Urinary bladder (tissue), 4 donors: ENCODE measurements at places on chromosomes 12 and 14.
A peak's percentile ranks its signal among the peaks of the same experiment; 100 is the strongest.

GRCh38 chr14:50762001-50762930 lies 68.7 kb downstream of the NIN start:
- no peak for DNase-seq

DNA sequence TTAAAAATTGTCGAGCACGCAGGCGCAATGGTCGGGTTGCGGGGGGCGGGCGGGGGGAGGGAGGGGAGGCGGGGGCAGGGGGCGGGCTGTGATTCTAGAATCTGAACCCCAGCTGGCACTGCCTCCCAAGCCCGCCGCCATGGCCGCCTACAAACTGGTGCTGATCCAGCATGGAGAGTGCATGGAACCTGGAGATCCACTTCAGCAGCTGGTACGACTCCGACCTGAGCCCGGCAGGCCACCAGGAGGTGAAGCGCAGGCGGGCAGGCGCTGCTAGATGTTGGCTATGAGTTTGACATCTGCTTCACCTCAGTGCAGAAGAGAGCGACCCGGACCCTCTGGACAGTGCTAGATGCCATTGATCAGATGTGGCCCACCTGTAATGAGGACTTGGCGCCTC lies 118.4 kb downstream of the NTN4 start:
- no peak for DNase-seq

- no peak for DNase-seq
Measured at GRCh38 chr14:97477353-97477752, 680.2 kb downstream of the VRK1 start.

DNA sequence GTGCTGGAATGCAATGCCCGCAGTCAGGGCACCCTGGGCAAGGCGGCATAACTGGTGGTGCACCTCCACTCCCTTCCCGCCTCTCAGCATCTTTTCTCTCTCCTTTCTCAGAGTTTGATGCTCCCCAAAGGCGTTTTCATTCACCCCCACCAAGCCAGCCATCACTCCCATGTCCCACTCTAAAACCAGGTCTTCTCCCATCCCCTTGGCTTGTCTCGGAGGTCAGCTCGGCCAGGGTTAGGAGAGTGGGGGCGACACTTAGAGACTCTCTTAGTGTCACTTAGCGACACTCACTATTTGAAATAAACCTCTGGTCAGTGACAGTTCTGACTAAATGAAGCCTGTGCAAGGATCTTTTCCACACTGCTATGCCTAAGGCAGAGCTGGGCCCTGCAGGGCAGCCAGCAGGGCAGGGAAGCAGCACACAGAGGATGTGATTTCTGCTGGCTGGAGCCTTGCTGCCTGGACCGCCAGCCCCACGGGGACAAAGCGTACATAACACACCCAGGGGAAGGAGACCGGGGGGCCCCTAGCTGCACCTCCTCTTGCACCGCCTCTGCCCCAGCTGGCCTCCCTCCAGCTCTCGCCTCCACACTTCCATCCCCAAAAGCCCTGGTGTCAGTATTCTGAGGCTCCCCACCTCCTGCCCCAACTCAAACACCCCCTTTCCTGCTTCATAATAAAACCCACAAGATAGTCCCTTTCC lies 64.5 kb downstream of the VWF start:
- no peak for DNase-seq

DNA sequence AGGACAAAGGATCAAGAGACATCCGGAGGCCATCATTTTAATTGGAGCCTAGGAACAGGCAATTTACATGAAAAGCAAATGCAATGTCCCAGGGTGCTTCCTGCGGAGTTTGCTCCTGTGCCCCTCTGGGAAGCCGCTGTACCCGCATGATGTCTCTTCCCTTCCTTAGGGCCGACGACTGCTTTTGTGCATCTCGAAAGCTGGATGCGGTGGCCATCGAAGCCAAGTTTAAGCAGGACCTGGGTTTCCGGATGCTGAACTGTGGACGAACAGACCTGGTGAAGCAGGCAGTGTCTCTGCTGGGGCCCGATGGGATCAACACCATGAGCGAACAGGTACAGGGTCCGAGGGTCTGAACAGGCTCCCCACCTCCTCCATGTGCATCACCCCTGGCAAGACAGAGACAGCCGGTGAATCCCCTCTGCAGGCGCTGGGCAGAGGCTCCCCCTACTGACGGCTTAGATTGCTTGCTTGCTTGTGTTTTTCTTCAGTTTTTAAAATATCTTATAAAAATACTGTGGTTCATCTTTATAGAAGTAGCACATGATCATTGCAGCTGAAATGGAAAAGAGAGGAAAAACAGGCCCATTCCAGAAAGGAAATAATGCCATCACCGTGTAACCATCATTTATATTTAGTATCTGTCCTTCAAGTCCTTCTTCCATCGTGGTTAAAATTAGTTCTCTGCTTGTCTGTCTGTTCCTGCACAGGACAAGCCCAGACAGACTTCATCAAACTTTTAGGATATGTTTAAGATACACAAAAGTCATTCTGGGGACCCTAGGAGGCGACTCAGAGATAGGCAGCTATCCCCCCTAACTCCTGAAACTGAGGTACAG lies 75.4 kb upstream of the PWP1 start:
- DNase-seq = no peak

GRCh38 chr14:33271891-33272290 lies 333.2 kb downstream of the NPAS3 start:
- no peak for DNase-seq

GRCh38 chr14:106843386-106843785 lies 1317.0 kb downstream of the TMEM121 start:
- DNase-seq = no peak

- DNase-seq = no peak
Measured at GRCh38 chr12:68882251-68882964, 50.6 kb downstream of the CPM start.

- DNase-seq = no peak
Measured at GRCh38 chr14:91350813-91351511, 66.7 kb downstream of the CCDC88C start.

DNA sequence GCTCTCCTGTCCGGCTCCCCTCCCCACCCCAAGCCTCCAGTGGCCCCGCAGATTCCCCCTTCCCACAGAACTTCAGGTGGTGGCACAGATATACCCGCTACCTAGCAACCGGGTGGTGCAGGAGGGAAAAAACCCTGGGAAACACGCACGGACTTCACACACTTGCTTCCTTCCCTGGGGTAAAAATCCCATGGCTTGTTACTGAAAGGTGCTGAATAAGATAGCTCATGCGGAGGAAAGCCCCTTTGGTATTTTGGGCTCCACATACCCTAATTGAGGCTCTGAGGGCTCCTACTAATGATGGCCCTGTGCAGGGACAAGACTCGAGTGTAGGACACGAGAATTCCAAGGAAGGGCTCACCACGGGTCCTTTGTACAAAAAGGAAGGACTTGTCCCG lies 869 bp upstream of the RIMBP2 start:
- no peak for DNase-seq

DNA sequence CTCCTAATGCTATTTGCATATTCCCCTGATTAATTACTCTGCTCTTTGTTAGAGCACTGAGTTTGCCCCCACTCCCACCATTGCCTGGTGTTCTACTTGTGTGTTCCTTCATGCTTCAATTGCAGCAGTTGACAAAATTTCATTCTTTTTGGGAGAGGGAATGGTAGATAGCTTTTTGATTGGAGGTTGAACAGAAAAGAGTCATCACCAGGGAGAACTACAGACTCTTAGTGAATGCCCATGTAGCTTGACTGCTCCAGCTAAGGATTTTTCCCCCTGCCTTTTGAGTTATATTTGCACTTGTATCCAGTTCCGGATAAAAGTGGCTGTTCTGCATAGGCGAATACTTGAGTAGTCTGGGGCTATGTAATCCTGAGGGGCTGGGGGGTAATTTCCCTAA lies 183.9 kb downstream of the ETNK1 start:
- no peak for DNase-seq

- no peak for DNase-seq
Measured at GRCh38 chr12:115079760-115080159, 395.8 kb upstream of the TBX3 start.

DNA sequence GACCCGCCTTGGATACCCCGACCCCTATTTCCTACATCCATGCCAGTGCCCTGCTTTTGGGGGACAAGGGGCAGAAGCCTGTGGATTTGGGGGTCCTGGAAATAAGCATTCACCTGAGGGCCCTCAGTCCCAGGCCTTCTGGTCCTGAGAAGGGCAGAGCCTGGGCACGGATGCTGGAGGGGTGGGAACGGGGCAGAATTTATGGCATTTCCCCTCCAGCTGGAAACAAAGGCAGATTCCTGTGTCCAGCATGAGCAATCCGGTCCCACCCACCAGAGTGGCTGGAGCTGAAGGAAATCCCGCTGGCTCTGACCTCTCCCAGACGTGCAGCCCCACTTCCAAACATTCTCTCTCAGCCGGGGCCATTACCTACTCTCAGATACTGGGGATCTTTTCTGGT lies 9.3 kb downstream of the ANKRD33 start:
- no peak for DNase-seq

- no peak for DNase-seq
Measured at GRCh38 chr12:1995205-1995896, 8.9 kb downstream of the DCP1B start.

DNA sequence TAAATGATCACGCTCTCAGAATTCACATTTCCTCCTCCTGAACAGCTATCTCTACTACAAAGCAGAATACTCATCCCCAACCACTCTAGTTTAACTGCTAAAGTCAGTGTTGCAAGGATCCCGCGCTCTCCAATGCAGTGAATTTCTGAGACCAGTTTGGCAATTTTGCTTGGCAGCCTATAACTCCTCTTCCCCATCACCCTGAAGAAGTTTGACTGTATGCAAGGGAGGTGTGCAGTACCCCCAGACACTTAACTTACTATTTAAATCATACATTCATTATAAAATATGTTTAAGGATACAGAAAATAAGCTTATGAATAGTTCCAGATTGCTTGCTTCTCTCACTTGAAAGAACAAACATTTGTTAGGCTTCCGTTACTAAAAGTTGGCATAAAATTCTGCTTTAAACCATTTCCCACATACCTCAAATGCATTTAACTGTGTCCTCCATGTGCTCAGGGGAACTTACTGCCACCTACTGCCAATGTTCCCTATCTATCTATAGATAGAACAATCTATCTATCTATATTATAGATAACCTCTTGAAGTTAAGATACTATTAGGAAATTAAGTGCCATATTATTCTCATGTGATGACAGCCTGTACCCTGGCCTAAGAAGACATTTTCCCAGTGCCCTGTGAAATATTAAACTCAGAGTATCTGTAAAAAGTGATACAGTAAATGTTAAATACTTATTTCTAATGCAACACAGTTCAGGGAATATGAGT lies 2.4 kb downstream of the LGR5 start:
- no peak for DNase-seq

DNA sequence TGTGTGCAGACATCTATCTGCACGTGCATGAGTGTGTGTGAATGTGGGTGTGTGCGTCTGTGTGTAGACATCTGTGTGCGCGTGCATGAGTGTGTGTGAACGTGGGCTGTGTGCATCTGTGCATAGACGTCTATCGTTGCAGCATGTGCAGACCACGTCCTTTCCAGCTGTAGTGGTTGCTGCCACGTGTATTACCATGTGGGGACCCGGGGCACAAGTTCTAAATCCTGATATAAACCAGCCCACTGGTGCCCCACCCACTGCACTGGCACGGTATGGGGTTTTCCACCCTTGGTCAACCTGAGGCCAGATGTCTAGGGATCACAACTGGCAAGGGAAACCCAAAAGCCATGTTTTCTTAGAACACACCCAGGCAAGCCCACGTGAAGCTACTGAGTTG lies 197.0 kb downstream of the ANO2 start:
- DNase-seq = no peak

DNA sequence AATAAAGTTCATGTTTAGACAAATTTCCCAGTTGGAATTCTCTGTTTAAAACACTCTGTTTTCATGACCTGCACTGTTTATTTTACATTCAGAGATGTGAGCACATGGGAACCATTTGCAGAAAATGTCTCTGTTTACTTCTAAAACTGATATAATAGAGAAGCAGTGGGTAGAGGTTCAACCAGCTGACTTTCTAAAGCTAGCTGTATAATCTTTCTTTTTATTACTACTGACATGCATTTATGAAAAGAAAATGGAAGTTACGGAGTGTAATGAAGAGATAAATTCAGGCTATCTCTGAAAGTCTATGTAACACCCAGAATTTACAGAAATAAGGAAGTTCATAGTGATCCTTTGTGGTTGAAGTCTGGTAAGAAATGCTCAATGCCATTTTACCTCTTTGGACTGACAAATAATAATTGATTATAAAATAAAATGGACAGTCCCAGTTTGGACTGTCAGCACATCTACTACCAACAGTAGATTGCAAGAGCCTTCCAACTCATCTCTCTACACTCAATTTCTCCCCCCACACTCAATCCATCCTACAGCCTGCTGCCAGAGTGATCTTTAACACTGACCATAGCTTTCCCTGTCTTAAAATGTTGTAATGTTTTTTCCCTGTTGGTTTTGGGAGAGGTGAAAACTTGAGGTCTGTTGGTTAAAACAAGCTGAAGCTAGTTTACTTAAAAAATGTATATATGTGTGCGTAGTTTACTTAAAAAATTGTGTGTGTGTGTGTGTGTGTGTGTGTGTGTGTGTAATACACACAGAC lies 137.4 kb downstream of the AEBP2 start:
- no peak for DNase-seq

GRCh38 chr12:77924703-77925102 lies 94.0 kb downstream of the NAV3 start:
- no peak for DNase-seq

DNA sequence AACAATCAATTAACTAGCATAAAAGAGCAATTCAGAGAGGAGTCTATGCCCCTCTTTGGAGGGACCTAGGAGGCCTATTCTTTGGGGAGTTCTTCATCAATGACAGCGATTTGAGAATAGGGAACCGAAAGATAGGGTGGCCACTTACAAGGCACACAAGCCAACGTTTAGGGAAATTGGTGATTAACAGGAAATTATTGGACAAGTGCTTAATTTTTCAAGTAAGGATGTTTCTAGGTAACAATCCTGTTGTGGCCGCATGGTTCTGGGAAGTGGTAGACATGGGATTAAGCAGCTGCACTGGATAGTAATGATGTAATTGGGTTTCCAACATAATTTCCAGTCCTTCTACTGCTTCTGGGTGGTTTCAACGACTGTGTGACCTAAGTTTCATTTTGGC lies 83.2 kb downstream of the HMGA2 start:
- DNase-seq = no peak

GRCh38 chr14:24712909-24713308 lies 78.9 kb upstream of the GZMB start:
- no peak for DNase-seq

DNA sequence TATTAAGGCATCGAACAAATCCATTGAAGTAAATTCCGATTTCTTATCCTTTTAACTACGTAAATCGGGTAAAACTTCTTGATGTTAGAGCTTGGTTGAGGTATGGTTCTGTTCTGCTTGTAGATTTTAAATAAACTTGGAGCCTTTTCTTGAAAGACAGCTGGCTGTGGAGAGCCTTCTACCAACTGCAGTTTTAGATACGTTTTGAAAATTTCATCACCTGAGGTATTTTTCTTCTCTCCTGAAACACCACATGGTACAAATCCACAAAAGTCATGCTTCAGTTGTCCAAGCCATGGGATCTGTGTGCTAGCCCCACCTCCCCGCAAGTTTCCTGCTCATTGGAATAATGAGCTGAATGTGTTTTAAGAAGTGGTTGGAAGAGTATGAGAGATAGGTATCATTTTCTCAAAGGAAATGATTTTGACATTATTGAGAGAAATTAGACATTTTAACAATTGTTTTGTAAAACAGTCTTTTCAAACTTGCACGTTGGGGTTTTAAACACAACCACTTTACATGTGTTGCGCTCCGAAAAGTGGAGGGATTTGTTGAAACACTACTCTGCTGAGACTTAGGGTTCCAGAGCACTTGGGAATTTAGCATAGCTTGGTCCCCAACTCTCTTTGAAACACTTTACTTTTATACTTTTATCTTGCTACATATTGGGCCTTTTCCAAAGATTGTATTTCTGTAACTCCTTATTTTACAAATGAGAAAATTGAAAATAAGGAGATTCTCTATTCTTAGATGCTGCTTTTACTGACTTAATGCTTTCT lies 1.4 kb downstream of the PPM1A start:
- peak; percentile 13 for DNase-seq
